Fibroblast of gingiva (primary cell): ENCODE measurements at places on chromosomes 7 and 10.

GRCh38 chr7:25124465-25125136 lies 459 bp downstream of the CYCS start:
- DNase-seq = no peak

DNA sequence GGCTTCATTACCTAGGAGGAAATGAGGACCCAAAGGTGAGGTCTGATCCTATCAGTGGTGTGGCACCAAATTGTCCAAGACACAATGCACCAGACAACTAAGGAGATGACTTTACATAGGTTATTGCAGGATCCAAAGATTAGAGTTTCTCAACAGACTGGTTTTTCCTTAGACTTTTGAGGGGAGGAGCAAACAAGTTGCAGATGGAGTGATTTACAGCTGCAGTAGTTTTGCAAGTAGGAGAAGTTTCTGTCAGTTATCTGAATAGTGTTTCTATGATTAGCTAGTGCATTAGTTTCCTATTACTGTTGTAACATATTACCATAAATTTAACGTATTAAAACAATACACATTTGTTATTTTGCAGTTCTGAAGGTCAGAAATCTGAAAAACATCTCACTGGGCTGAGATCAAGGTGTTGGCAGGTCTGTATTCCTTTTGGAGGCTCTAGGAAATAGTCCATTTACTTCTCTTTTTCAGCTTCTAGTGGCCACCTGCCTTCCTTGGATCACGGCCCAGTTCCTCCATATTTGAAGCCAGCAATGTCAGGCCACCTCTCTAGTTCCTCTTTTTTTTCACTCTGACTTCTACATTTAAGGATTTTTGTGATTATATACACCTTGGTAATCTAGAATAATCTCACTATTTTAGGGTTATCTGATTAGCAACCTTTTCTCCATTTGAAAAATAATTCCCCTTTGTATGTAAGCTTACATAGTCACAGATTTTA lies 994.9 kb downstream of the REEP3 start:
- DNase-seq = no peak

- DNase-seq = no peak
These were observed 37.1 kb downstream of the STARD3NL start for GRCh38 chr7:38215115-38215514.

- DNase-seq = no peak
These were observed 3.9 kb upstream of the GPRIN2 start for GRCh38 chr10:46560381-46560780.

GRCh38 chr7:112802406-112802805 lies 12.2 kb upstream of the TMEM168 start:
- no peak for DNase-seq

DNA sequence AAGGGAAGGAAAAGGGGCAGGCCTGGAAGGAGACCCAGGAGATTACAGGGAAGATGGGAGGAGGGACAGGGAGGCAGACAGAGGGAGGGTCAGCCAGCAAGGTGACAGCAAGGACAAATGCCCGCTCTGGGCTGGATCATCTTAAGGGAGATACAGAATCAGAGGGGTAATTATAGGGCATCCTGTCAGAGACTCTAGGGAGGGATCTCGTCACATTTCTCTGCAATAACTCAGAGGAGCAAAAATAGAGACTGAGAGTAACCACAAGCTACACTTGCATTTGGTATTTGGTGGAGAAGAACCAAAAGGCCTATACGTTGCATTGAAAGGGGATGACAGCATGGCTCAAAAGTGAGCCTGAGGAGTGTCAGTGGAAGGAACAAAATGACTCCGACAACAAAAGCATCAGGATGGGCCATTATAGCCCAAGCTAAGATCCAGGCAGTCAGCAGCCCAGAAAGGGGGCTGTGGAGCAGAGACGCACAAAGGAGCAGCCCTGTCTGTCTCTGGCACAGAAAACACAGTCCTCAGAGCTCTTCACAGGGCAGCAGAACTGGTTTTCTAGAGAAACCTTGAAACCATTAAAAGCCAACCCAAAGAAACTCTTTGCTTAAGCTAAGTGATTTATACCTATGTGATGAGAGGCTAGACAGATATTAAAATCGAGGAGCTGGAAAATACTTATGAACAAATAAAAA lies 430.2 kb upstream of the VSTM2A start:
- DNase-seq = no peak

- no peak for DNase-seq
These were observed 545.9 kb downstream of the GFRA1 start for GRCh38 chr10:115727129-115727528.

GRCh38 chr10:23060918-23061317 lies 34.5 kb upstream of the MSRB2 start:
- no peak for DNase-seq

- no peak for DNase-seq
These were observed 77.5 kb upstream of the CXCL12 start for GRCh38 chr10:44462338-44462914.

- no peak for DNase-seq
These were observed 253.1 kb upstream of the SHH start for GRCh38 chr7:156065400-156065799.

DNA sequence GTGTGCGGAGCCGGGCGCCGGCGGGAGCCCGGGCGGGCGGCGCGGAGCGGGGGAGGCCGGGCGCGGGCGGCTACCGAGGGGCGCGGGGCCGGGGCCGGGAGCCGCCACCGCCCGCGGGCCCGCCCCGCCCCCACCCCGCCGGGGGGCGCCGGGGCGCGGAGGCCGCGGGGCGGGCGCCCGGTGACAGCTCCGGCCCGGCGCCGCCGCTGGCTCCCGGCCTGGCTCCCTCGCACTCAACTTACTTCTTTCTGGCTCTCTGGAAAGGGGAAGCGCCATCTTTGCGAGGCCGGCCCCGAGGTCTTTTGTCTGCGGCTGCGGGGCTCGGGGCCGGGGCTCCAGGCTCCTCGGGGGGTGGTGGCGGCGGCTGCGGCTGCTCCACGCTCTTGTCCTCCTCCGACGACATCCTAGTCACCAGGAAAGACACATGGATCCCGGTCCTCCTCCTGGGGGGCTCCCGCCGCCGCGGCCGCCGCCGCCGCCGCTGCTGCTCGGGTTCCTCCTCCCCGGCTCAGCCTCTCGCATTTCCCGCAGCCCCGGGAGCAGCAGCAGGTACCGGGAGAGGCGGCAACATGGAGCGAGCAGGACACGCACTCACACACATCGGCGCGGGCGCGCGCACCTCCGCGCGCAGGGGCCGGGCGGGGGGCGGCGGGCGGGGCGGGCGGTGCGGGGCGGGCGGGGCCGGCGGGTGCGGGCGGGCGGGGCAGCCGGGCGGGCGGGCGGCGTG lies at the start of gene KMT2C:
KMT2C (minus strand) TSS at position 620 of the 727 bp plus-strand sequence; CDS start at position 403, 217 bp downstream.
- peak; percentile 62 for DNase-seq

- DNase-seq = peak; percentile 77
These were observed 582.4 kb downstream of the SUGCT start for GRCh38 chr7:40717242-40717641.

DNA sequence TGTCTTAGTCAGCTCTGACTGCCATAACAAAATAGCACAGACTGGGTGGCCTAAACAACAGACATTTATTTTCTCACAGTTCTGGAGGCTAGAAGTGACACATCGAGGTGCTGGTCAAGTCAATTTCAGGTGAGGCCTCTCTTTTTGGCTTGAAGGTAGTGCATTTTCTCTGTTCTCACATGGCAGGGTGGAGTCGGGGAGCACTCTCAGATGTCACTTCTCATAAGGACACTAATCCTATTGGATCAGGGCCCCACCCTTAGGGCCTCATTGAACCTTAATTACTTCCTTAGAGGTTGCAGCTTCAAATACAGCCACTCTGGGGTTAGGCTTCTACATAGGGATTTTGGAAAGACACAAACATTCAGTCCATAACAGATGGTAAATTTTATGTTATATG lies 161.6 kb downstream of the PFKFB3 start:
- DNase-seq = no peak

GRCh38 chr10:44352316-44353127 lies 32.4 kb downstream of the CXCL12 start:
- DNase-seq = peak; percentile 22

GRCh38 chr7:99292127-99292526 lies 19.5 kb downstream of the MYH16 start:
- no peak for DNase-seq
